ENCODE measurements at places on chromosomes 7 and 10. TPM values are rescaled to one million over a fixed set of nuclear protein-coding genes. Genes with fewer than 3 reads are reported as not detected.

PHYHIPL gene
- 0.81 TPM for polyA plus RNA-seq

AKR1C8 gene
- not detected for polyA plus RNA-seq

ZPBP gene
- 0.19 TPM for polyA plus RNA-seq

SDK1 gene
- 8.1 TPM for polyA plus RNA-seq

GRCh38 chr10:71598621-71599055, 120.9 kb downstream of the C10orf105 start:
- peak; percentile 68 for DNase-seq

GRCh38 chr7:88686468-88687229, 72.9 kb upstream of the ZNF804B start:
- DNase-seq: no peak

- DNase-seq: no peak
Observed at GRCh38 chr7:132298790-132299189, 277.5 kb downstream of the PLXNA4 start.

- no peak for DNase-seq
Observed at GRCh38 chr10:130242513-130242912, 106.3 kb downstream of the GLRX3 start.

GRCh38 chr10:62374862-62375710, 917 bp downstream of the ZNF365 start:
- DNase-seq: no peak

GRCh38 chr10:24118246-24118645, 90.7 kb upstream of the KIAA1217 start:
- no peak for DNase-seq

DNA sequence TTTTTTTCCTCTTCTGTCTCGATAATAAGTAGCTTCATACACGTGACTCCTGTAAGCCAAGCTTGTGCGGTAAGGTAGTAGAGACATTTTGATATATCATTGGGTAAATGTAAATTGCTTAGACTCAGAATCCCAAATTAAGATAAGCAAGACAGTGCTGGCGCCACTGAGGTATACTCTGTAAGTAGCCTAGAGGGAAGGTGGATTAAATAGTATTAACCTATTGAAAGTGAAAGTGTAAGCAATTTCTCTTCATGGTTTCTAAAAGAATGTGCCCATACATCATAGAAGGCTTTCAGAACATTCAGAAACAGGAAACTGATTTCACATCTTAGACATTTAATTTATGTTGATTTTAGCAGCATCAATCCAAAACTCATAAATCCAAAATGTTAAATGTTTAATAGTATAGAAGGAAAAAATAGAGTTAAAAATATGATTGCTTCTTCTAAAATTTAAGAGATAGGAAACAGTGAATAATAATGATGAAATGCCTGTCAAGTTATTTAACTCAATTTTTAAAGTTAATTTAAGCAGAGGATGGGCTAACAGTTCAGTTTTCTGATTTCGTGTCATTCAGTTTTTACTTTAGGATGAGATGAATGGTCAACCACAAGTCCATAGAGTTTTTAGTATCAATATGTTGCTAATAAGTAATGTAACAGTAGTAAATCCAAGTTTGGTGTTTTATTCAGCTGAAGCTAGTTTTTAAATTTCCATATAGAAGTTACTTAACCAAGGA, 36.8 kb downstream of the LRRC72 start:
- DNase-seq: no peak

DNA sequence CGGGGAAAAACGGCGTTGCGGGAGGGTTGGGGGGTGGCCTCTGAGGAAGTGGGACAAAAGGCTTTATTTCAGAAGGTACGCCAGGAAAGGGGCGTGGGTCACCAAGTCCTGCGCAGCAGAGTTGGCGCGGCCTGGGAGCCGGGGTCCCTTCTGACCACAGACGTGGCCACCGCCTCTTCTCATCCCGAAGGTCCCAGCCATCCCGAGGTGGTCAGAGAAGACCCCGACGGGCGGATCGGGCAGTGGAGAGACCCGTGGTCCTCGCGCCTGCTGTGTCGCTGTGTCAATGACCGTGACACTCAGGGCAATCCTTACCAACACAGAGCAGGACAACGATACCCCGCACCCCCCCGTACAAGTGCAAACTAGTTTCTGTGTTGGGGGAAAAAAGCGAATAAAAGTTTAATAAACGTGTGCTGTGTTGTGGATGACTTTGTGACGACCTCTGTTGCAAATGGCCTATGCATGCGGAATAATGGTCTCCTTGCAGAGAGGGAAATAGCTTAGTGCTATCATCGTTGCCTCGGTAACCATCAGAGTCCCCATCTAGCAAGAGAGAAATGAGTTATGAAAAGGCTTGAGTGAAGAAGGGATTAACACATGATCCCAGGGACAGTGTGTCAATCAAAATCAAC, 19.4 kb upstream of the GATA3 start:
- no peak for DNase-seq

DNA sequence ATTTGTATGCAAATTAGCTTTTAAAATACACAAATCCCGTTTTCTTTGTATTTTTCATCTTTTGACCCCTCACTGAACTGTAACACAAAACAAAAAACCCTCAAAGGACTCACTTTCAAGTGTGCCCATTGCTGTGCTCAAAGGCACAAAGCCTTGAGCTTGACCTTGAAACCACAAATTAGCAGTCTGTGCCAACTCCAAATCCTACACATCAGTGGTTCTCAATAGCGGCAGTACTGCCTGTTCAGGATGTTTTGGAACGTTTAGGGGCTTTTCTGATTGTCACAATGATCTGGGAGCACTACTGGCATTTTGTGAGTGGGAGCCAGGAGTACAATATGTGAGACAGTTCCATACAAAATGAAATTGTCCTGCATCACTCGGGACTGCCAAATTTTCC, 55.5 kb downstream of the KDM7A start:
- peak; percentile 1 for DNase-seq

DNA sequence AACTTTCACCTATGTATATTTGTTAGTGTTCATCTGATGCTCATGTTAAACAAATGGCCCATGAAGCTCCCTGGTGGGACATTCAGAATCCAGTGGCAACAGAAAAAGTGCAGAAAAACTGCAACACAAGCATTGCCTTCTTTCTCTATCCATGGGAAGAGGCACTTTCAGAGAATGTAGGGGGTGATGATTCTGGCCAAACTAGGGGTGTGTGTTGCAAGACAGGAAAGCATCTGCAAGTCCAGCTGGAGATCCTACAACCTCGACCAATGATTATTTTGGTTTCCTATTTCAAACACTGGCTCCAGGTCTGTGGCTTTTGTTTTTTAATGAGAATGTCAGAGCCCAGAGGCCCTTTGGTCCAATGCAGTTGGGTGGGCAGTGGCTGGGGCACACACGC, 198.7 kb downstream of the CXCL12 start:
- peak; percentile 64 for DNase-seq

GRCh38 chr10:80529604-80530003, 8.1 kb upstream of the SH2D4B start:
- no peak for DNase-seq
